Stimulated activated CD4-positive, alpha-beta T cell treated with anti-CD3 and anti-CD28 coated beads, Interleukin-4, amount 100 ng/mL, for 1 hour (primary cell): ENCODE measurements at places on chromosomes 3 and 15.

DNA sequence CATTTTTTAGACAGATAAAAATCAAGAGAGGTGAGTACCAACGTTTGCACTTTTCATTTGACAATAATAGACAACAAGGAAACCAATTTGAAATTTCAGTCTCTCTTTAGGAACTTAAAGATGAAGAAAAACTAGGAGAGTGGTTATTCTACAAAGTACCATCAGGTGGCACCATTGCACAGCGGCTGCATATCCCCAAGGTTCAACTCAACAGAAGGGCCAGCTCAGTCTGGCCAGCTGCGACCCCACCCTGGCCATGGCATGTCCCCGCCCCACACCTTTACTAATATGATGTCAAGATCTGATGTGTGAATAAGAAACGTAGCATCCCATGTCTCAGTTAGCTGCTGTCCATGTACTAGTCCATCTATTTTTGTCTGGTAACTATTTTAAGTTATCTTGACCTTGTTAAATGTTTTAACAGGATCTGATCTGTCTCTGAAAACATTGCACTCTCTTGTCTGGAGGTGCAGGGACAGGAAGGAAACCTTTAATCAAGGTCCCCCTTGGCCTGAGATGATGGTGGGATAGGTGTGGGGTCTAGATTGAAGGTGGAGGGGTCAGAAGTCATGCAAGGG lies 35.5 kb upstream of the CGNL1 start:
- peak; percentile 16 for DNase-seq

- no peak for DNase-seq
Observed at GRCh38 chr3:2944628-2945027, 165.5 kb downstream of the IL5RA start.

DNA sequence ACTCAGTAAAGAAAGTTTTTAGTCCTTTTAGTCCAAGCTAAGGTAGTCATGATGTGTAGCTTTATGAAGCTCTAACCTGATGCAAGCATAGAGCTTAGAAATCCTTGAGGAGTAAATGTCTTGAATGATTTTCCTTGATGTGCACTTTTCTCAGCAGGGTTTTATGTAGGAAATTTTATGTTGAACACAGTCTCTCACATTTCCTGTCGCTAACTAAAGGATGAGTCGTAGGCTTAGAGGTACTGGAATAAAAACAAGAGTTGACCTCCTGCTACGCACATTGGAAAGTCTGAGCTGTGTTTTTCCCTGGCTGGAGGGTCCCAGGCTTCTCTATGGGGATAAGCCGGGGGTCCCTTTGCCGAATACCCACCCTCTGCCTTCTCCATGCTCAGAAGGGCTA lies 34.7 kb upstream of the ZPLD1 start:
- no peak for DNase-seq

GRCh38 chr15:77208241-77208640 lies 137.3 kb upstream of the TSPAN3 start:
- no peak for DNase-seq

DNA sequence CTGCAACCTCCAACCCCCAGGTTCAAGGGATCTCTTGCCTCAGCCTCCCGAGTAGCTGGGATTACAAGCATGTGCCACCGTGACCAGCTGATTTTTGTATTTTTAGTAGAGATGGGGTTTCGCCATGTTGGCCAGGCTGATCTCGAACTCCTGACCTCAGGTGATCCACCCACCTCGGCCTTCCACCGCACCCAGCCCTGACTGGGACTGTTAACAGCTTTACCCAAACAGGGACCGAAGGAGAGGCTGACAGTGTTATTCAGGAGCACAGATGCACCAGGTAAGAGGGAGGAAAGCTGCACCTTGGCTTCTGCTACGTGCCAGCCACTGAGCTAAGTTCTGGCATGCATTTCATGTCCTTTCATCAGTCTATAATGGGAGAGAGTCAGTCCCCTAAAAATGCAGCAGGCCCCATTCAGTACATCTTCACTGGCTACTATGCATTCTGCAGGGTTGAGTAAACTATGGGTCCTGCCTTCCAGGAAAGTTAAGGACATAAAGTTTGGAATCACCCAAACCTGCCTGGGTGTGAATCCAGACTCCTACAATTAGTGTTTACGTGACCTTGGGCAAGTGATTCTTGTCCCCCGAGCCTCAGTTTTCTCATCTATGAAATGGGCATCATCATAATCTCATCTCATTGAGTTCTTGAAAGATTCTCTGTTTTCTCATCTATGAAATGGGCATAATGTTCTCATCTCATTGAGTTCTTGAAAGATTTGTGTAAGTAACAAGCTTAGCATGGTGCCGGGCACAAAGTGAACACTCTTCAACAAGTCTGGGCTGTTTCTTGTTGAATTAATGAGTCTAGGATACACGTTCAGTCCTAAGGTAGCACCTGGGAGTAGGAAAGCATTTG lies 82.2 kb downstream of the CPN2 start:
- DNase-seq = no peak

- no peak for DNase-seq
Observed at GRCh38 chr3:153399636-153400035, 237.6 kb downstream of the RAP2B start.

DNA sequence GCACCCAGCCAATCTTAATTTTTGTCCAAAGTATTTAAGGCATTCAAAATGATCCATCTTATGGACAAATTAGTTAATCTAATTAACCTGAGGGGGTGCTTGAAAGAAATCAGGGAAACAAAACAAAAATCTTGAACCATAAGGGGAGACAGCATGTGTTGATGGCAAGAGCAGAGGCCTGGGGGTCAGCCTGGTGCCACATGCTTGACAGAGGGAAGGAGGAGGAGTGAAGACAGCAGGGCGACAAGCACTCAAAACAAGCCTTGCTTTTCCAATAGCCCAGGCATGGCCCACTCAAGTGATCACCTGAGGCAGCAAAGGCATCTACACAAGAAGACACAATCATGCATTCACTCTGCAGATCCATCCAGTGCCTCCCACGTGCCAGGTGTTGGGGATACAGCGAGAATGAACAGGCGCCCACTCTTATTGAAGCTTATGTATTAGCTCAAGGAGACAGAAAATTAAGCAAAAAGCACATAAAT lies 25.0 kb upstream of the MGLL start:
- no peak for DNase-seq

DNA sequence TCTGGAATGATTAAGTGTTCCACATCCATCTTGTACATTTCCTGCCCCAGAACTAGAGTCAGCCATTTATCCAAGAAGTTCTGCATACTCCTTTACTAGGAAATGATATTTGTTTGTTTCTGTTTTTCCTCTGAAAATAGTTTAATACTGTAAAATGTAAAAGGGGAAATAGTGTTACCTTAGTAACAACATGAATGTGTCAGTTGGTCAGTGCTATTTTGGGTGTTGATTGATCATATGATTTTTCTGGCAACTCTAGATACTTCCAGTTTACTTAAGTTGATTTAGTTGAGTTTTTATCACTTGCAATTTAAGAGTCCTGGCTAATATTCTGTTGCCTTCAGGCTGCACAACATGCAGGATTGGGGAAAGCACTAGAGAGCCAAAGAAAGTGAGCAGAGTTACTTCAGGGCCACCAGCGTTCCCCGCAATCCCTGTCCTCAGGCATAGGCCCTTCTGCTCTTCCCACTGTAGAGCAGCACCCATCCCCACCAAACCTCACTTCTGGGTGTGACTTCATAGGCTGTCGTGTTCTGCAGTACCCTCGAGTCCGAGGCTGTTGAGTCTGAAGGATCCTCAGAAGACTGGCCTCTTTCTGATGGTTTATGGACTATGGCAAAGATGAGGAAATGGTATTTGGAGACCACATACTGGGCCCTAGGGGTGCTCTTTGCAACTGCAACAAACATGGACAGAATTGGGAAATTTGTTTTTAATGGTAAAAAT lies 69.0 kb downstream of the CHD2 start:
- DNase-seq = no peak

DNA sequence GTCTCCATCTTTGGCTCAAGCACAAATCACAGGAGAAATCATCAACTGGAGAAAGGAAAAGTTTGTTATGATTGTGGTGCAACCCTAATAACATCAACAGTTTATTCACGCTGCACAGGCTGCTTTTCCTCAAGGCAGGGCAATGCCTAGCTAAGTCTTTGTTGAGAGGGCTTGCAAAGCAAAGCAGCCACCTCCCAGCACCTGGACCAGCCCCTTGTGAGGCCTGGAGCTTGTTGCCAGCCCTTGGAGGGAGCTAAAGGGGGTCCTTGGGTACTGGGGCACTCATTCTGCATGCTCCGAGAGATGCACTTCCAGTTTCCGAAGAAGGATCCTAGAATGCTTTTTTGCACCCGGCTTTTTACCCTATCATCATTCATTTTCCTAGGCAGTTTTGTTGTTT lies 288.2 kb downstream of the CLSTN2 start:
- DNase-seq = no peak

GRCh38 chr3:143786219-143787191 lies 61.8 kb downstream of the SLC9A9 start:
- DNase-seq = no peak

DNA sequence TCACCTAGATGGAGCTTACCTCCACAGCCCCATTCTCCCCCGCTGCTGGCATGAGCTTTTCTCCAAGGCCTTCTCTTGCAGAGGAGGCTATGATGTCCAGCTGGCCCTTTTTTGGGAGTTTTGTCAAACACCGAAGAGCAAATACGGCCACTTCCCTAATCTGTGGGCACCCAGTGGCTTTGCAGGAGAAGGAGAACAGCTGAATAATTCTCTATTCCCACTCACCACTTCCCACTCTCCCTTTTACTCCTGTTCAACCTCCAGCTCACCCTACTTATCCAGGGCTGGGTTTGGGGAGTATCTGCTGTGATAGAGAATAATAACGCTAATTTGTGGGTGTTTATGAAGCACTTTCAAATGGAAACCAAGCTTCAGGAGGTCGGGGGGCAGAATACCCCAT lies 93.0 kb downstream of the AAGAB start:
- DNase-seq = no peak

GRCh38 chr3:96814651-96815567 lies 515 bp downstream of the EPHA6 start:
- no peak for DNase-seq

- DNase-seq = no peak
Observed at GRCh38 chr15:88243895-88244787, 12.4 kb downstream of the NTRK3 start.

DNA sequence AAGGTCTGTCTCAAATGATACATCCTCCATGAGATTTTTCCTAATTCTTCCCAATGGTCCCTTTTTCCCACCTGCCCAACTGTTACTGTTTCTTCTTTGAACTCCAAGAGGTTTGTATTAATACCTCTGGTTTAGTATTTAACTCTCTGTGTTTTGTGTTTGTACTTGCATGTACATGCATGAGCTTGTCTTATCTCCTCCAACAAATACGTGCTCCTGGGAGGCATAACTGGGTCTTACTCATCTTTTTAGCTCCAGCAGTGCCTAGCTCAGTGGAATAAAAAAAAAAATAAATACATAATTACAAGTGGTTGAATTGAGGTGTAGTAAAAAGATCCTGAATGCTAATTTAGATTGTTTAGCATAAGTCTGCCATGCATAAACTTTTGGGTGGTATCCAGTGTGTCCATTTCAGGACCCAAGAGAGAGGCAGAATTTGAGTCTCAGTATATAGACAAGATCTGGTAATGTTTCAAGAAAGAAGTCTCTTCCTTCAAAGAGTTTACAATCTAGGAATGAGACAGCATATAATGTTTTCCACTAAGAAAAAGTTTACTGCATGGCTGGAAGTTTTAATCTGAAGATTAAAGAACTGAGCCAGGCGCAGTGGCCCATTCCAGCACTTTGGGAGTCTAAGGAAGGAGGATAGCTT lies 1.7 kb upstream of the LYSMD2 start:
- no peak for DNase-seq

GRCh38 chr15:39265261-39265660 lies 315.6 kb upstream of the THBS1 start:
- DNase-seq = no peak

GRCh38 chr15:76954744-76955143 lies 23.2 kb downstream of the RCN2 start:
- no peak for DNase-seq

DNA sequence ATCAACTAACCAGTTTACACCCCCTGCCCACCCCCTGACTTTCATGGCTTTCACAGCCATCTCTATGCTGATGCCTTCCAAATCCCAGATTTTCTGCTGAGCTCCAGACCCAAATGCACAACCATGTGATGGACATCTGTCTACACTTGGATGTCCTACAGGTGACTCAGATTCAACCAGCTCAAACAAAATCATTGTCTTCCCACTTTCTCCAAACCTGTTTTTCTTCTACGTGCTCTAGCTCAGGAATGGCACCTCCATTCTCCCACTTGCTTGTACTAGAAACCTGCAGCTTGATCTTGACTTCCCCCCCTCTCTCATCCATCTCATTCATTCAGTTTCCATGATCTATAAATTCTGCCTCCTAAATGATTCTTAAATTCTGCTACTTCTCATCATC lies 34.1 kb upstream of the RARRES1 start:
- no peak for DNase-seq

DNA sequence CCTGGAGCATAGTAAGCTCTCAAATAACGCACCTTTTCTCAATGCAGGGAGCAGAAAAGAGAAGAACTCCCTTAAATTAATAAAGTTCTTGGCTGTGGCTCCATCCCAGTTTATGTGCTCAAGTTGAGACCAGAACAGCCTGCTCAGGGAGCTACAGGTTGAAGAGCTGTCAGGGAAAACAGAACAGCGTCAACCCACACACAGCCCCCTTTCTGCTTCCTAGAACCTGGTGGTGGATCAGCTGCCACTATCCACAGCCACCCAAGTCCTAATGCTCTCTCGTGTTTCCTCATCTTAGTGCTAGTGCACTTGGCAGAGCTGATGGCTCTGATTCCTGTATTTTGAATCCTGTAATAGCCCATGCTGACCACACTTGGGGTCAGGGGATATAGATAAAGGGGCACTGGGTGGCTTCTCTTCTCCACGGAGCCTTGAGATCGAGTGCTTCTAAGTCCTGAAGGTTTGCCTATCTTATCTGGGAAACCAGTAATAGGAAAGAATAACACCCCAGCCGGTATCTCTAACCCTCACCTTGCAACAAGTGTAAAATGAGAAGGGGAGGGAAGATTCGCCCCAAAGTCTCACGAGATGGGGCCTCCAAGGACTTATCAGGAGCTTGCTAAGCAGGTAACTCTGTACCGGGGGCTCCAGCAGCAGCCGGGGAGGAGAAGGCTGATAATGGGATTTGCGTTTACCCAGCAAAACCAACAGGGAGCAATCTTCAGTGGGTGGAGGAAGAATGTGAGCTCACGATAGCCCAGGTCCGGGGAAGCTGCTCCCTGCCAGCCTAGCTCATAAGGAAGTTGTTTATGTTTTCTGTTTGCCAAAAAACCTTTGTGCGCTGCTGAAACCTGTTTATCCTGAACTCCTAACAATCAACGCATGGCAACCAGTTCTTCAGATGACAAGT lies 136.2 kb upstream of the ICE2 start:
- DNase-seq = no peak

GRCh38 chr3:124812291-124813265 lies 74.6 kb downstream of the ITGB5 start:
- DNase-seq = no peak

DNA sequence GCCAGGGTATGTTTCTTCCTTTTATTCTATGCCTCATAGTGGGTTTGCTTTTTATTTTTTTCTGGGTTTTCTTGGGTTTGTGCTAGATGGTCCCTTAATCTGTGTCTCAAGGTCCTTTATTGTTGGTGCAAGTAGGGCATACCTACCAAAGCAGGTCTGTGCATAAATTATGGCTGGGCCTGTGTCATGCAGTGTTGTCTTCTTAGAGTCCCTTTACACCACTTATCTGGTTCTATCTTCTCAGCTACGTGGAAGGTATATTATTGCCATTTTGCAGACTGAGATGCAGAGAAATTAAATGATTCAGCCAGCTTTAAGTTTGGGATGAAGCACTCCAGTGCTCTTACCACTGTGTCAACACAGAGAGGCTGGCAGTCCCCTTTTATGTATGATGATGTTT lies 293.5 kb upstream of the SOX2 start:
- DNase-seq = no peak

- no peak for DNase-seq
Observed at GRCh38 chr3:125318167-125318865, 56.8 kb downstream of the ZNF148 start.
